RKO (cell line): ENCODE measurements at places on chromosomes 5 and 9.

GRCh38 chr9:124259158-124259808, 1.5 kb downstream of the NEK6 start:
- peak; percentile 85 for DNase-seq

DNA sequence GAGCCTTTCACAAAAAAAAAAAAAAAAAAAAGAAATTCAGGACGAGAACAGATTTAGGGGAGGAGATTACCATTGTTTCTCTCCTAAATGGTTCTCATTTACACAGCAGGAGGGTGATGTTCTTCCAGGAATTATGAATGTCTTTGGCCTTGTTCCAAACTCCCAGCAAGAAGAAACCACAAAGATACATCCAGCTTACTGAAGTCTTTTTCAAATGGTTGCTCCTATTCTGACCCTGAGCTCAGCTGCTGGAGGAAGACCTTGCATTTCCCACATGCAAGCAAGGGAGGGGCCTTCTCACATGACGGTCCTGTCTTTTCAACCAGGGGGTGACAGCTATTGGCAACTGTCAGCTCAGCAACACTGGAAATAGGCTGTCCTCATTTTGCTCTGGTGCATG, 203.0 kb upstream of the VLDLR start:
- DNase-seq: no peak

DNA sequence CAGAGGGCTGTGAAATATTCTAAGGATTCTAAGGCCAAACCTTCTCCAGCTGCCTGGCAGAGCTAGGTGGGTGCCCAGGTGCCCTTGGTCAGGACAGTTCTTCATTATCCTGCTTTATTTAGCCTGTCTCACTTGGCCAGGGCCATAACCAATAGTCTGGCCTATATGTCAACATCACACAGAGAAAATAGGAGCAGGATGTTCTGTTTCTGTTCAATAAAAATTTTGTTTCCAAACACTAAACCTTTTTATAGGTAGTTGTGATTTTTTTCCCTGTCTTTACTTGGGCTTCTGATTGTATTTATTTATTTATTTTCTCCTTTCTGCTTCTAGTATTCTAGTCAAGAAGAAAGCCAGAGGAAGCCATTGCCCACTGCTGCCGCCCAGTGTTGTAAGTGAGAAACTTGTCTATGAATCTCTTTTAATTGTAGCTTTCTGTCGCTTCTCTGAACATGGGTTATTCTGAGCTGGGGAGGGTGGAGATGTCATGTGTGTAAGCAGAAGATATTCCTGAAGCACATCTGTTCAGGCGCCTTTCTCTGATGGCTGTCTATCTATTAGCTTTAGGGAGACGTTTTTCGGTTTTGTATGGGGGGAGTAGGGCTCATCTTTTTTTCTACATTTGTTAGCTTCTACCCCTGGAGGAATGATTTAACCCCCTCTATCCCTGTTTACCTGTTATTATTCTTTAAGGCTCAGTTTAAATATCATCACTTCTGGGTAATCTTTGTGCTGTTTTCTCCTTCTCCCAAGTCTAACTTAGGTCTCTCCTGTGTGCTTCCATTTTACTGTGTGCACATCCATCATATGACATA, 97.1 kb downstream of the UNC13B start:
- peak; percentile 78 for DNase-seq

- DNase-seq: no peak
These were observed 3.0 kb downstream of the MTMR12 start for GRCh38 chr5:32309761-32310160.

GRCh38 chr9:16082796-16083195, 530.0 kb downstream of the CCDC171 start:
- peak; percentile 67 for DNase-seq

- DNase-seq: peak; percentile 66
These were observed 24.7 kb upstream of the NUDT12 start for GRCh38 chr5:103587185-103587748.

DNA sequence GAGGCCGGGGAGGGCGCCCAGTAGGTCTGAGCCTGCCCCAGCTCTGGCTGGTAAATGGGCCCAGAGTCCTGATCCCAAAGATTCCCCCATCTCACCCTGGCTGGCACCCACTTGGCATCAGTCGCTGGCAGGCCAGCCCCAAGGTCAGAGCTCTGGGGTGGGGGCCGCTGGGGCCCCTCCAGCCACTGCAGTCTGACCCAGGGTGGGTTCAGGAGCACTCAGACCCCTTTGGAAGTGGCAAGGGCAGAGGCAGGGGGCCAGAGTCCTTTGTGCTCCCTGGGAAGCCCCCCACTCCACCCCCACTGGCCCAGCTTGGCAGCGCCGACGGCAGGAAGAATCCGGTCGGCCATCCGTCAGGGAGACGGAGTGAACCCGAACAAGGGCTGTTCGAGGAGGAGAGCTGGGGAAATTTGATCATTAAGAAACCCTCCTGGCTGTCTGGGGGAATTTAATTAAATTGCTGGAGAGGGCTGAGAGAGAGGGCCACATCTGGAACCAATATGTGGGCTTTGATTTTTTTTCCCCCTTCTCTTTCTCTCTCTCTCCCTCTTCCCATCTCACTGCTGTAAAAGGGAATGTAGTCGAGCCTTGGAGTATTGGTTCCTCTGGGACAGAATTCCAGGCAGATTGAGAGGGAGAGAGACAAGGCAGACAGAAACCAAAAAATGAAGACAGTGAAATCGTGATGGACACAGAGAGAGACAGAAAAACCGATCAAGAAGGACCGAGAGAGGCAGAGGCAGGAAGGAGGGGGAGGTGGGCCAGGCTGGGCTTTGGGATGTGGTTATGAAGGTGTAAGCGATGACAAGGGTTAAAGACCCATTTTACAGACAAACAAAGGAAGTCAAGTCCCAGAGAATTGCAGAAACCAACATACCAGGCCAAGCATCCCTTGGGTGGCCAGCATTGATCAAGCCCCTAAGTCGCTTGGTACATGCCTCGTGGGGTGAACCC, 8.1 kb upstream of the ASB6 start:
- DNase-seq: no peak

- DNase-seq: no peak
These were observed 3.6 kb downstream of the CAMK4 start for GRCh38 chr5:111227801-111228200.
